ENCODE measurements at places on chromosomes 6 and 20.

DNA sequence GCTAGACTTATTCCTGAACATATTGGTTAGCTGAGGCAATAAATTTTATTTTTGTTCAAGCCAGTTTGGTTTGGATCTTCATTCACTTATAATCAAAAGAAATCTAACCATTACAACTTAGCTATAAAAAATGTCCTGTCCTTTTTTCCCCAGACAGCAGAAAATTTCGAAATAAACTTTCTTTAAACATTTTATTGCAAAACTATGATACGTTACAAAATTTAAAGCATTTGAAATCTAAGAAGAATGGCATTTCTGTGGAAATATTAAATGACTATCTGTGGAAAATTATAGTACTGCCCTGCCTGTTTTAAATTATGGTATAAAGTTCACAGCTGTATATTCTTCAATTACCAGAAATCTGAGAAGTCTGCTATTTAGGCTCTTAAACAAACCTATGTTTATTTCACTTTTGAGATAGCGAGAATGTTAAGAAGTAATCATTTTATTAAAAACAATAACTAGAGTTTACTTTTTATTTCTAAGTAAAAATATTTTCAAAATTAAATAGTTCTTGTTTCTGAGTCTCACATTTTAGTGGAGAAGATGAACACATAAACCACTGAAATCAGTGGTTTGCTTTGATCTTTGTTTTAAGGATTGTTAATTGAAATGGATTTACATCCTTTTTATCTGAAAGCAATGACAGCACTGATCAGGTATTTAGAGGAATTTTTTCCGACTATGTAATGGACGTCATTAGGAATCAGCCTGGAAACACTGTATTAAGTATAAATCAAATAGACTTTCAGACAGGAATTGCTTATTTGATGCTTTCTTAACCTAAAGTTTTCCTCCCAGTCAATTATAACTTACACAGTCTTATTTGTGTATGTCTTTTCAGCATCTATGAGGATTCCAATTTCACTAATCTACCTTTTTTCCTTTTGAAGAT is 553.7 kb downstream of the COL12A1 start:
- no peak for DNase-seq

- no peak for DNase-seq
These were observed 157.2 kb downstream of the SOD2 start for GRCh38 chr6:159535656-159536350.

DNA sequence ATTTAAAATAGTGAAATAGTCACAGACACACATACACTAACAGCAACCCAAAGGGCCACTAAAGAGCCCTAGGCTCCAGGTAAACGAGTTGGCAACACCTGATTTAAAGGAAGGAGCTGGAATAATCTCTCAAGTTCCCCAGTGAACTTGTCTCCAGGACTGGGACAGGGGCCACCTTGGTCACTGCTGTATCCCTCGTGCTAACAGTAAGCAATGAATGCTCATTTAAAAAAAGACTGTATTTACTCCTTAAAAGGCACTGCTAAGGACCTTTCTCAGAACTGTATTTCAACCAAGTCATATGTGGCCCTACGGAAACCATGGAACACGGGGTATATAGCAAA is 1.3 kb downstream of the DIDO1 start:
- no peak for DNase-seq

GRCh38 chr6:37938909-37939308 is 119.4 kb downstream of the ZFAND3 start:
- DNase-seq, result no peak

DNA sequence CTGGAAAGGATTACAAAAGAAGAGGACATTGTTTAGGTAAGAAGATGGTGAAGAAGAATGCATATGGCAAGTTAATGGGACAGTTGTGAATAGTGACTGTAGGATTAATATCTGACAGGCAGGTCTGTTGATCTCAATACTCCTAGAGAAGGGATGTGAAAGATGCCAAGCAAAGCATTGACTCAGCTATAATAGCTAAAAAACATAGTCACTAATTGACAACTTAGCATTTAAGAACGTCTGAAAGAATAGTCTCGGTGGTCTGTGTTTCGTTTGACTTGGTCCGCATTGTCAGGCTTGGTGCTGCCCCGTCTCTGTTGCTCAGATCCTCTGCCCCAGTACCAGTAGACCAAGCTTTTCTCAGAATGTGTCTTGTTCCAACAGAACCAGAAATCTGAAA is 65.9 kb downstream of the HIVEP1 start:
- no peak for DNase-seq

GRCh38 chr6:28875191-28875747 is 48.5 kb downstream of the TRIM27 start:
- no peak for DNase-seq

DNA sequence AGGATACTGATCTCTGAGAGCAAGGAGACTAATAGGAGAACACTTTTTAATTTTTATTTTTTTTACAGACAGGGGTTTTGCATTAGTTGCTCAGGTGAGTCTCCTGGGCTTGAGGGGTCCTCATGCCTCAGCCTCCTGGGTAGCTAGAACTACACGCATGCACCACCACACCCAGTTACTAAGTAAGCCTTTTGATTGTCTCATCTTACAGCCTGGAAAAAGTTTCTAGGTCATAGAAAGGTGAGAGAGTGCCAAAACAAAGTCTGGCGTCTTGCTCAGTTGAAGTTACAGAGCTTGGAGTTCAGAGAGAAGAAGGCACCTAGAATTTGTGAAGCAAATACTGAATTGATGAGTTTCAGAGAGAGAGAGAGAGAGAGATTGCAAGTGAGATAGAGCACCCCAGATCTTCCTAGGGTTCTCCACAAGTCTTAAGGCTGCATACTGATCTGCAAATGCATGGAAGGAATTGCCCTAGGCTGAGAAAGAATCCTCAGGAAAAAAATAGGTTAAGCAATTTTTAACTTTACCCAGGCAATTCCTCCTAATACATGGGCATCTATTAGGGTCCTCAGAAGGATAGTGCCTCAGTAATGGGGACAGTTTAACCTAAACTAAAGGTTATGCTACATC is 37.6 kb upstream of the PHIP start:
- no peak for DNase-seq

- no peak for DNase-seq
These were observed 13.9 kb downstream of the ENTPD6 start for GRCh38 chr20:25209400-25209799.

DNA sequence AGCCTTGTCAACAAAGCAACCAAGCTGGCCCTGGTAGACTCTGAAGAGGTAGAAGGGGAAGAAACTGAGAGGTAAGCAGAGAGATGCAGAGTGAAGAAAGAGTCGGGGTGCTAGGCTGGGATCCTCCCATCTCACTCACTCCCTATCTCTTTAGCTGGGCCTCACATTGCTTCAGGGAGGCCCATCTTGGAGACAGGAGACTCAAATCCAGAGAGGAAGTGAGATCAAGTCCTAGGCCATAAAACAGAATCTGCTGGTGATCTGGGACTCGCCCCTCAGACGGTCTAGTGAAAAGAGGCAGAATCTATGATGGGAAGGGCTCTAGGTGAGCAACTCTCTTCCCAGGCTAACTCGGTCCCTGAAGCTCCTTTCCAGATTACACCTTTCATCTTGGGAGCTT is 659 bp upstream of the GUCA1B start:
- no peak for DNase-seq

DNA sequence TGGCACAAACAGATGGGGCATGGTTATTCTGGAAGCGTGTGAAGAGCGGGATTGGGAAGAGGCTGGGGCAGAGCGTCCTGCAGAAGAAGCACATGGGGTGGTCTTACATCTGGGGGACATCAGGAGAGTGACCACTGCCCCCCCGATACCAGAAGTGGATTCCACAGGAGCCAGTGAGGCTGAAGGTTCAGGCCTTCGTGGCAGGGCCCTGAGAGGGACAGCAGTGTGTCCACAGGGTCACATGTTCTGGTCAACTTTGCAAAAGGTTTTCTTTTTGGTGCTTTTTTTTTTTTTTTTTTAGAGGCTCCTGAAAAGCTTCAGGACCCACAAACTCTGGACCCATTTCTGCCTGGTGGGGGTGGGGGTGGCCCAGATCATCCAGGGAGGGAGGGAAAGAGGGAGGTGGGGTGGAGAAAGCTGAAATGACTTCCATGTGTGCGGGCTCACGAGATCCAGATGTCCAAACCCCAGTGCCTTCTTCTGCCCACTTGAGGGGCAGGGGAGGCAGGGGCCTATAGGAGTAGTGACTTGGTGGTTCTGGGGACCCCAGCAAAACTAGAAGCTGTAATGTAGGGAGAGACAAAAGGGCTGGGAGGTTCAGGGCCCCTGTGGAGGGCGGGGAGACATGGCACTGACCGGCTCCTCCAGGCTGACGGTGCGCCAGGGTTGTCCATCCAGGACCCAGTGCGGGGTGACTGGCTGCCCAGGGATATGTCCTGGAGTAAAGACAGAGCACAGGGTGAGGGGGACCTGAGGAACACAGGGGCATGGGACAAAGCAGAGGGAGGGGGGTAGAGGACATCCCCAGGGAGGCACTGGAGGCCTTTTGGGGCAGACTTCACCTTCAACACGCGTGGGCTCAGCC is 2.7 kb downstream of the ADAM33 start:
- DNase-seq, result no peak

DNA sequence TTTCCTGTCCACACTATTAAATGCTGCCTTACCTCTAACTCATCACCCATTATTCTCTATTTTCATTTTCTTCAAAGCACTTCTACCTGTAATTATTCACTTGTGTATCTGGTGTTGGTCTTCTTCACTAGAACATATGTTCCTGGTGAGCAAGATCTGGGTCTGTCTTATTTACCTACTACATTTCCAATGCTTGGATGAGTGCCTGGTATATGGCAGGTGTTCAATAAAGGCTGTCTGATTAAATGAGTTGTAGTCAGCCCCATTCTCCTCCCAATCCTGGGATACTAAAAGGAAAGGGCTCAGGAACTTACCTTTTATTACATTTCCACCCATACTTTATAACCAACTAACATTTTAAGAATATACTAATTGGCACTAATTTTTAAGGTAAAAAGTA is 61.0 kb downstream of the CEP162 start:
- no peak for DNase-seq

DNA sequence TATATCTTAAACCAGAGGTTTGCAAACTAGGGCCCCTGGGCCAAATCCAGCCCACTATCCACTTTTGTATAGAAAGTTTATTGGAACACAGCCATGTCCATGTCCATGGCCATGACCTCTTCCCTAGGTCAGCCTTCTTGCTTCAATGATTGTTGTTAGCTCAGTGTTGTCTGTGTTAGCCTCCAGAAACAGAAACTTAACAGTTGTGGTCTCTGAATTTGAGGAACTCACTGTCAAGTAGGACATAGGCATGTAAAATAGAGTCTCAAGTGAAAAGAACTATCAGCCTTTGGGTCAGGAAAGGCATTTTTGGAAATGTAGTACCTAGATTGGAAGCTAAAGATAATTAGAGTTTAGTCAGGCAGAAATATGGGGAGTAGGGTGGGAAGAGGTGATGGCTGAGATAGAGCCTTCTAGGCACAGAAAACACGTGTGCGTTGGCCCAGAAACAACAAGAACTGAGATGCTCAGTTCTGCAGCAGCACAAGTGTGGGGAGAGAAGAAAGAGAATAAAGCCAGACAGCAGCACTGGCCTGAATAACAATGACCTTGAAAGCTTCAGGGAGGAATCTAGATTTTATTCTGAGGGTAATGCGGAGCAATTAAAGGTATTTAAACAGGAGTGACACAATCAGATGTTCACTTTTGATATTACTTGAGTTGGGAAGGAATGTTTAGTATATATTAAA is 87.0 kb upstream of the OLIG3 start:
- DNase-seq, result no peak

DNA sequence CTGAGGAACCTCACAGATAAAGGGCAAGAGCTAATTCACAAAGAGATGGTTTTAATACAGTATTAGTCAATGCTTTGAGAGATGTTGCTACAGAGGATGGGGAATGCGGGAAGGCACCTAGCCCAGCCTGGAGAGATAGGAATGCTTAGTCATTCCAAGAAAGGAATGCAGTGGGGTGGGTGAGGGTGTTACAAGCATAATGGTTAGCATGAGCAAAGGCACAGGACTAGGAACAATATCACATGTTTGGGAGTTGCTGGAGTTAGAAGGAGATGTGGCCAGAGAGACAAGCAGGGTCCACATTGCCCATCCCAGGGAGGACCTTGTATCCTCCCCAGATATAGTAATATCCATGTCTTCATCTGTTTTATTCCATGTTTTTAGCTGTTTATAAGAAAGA is 107.0 kb upstream of the OGFRL1 start:
- DNase-seq, result no peak

- peak; percentile 76 for DNase-seq
These were observed 75.4 kb upstream of the ECI2 start for GRCh38 chr6:4210629-4211419.

DNA sequence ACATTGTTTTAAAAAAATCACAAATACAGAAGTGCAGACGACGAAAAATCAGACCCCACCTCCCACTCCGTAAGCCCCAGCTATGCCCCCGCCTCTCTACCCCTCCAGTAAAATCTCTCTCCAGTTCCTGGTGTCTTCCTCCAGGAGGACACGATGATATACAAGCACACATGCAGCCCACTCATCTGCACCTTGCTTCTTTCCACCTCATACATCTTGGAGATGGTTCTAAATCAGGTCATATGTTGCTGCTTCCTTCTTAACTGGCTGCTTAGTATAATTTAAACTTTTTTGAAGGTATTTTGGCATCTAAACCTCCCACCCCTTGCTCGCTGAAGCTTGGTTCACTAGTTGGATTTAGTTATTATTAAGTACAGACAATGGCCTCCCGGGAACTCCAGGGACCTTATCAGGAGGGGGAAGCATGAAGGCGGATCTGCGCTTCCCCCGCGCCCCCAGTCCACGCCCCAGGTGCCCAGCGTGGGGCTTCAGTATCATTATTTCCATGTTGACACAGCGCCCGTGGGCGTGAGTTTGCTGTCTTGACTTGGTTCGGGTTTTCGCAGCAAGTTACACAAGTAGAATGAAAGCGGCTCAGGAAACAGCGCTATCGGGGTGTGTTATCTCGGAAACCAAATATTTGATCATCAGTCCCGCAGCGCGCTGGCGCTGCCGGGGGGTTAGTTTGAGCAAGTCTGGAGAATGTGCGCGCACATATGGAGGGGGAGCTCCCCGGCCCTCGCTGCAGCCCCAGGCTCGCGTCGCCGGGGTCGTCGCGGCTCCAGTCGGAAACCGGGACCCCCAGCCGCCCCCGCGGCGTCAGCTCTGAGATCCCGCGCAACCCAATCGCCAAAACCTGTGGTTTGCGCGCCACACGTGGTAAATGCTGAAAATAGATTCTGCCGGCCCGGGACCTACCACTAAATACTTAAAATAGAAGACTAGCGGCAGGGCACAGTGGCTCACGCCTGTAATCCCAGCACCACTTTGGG is 2.3 kb downstream of the BMP7 start:
- DNase-seq, result peak; percentile 62

GRCh38 chr6:35719830-35720733 is 16.8 kb upstream of the ARMC12 start:
- DNase-seq, result peak; percentile 60

GRCh38 chr6:33840048-33840926 is 36.5 kb upstream of the MLN start:
- DNase-seq, result peak; percentile 60
